Cortex of kidney (tissue), 1 donor: ENCODE measurements at places on chromosomes 5 and 9.

GRCh38 chr5:157046041-157046440 is 12.9 kb downstream of the HAVCR1 start:
- no peak for DNase-seq

GRCh38 chr9:123074628-123075027 is 41.2 kb downstream of the GPR21 start:
- DNase-seq = no peak

DNA sequence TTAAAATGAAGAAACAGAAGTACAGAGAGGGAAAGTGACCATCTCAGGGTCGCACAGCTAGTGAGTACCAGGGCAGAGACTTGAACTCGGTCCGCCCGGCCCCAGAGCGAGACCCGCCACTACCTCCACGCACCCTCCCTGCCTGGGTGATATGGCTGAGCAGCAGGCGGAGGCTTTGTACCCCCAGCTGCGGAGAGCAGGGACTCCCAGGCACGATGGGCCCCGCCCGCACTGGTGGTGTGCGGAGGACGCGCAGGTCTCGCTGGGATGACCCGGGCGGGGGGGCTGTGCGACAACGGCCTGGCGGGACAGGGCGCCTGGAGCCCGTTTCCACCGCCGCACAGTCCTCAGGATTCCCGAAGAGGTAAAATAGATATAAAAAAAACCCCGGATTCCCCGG is 64.7 kb upstream of the LARP1 start:
- no peak for DNase-seq

DNA sequence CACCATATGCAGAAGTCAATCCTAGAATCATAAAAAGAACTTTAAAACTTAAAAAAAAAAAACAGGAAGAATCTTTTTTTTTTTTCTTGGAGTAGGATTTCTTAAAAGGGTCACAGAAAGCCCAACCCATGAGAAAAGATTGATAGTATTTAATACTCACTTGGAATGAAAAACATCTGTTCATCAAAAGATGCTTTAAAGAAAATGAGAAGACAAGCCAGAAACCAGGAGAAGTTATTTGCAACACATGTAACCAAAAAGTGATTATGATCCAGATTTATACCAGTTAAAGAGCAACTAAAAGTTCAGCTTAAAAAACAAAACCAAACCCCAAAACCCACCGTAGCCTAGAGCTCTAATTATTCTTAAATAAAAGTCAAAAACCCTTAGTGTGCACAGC is 69.3 kb downstream of the TLE4 start:
- no peak for DNase-seq

DNA sequence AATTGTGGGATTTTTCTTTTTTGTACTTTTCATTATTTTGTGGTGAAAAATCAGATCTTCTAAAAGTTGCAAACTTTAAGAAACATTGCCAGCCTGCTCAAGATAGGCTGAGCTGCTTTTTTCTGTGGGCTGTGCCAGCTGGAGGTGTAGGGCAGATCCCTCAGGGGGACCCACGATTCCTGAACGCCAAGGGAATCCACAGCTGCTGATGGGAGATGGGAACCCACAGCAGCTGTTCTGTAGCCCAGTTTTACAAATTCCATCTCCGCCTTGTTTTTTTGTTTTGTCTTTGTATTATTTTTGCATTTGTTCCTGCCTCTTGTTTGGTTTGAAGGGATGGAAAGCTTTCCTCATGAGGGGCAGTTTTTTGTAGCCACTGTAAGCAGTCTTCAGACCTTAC is 91.0 kb downstream of the WWC1 start:
- no peak for DNase-seq

- no peak for DNase-seq
Observed at GRCh38 chr9:127943731-127944144, 6.1 kb upstream of the DPM2 start.

- no peak for DNase-seq
Observed at GRCh38 chr5:66333192-66333591, 189.1 kb downstream of the SREK1 start.

DNA sequence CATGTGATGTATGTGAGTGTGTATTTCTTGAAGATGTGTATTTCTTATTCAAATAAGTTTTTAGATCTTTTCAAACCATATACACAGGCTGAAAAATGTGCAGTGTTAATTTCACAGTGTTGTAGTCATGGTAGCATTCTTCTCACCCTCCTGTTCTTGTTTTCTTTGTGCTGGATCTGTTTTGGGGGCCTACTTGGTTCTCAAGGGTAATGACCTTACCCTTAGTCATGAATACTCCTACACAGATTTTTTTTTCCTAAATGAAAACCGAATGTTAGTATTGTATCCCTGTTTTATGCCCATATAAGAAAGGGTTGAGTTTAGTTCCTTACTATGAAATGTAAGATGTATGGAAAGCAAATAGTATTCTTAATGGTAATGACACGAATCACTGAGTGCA is 88.0 kb downstream of the SLC44A1 start:
- DNase-seq = no peak

GRCh38 chr9:127340721-127341120 is 56.2 kb upstream of the SLC2A8 start:
- no peak for DNase-seq

GRCh38 chr5:6135977-6136376 is 242.4 kb downstream of the MED10 start:
- DNase-seq = no peak

GRCh38 chr5:140366589-140367255 is 6.7 kb downstream of the SLC4A9 start:
- no peak for DNase-seq

GRCh38 chr9:123597876-123598556 is 242.0 kb downstream of the CRB2 start:
- DNase-seq = no peak

DNA sequence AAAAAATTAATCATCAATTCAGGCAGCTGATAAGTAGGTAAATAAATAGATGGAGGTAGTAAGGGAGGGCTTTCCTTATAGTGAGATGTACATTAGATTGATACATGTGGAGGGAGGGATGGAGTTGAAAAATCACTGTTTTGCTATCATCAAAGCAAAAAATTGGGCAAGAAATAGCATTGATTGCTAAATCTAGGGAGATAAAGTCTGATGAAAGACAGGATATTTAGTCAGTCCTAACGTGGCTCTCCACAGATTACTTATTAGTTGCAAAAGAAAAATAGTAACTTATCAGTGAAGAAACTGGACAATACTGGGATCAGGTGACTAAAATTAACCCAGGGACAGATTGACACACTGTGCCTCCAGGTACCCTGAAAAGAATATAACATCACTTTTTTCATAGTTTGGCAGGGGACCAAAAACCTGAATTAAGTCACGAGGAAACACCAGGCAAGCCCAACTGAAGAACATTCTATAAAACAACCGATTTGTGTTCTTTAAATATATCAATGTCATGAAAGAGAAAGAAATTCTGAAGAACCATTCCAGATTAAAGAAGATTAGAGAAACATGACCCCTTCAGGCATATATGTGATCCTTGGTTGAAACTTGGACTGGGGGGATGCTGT is 27.1 kb upstream of the GOLPH3 start:
- DNase-seq = no peak

GRCh38 chr9:123282362-123283047 is 14.1 kb upstream of the STRBP start:
- no peak for DNase-seq

GRCh38 chr9:119487118-119487827 is 118.0 kb upstream of the BRINP1 start:
- DNase-seq = no peak

DNA sequence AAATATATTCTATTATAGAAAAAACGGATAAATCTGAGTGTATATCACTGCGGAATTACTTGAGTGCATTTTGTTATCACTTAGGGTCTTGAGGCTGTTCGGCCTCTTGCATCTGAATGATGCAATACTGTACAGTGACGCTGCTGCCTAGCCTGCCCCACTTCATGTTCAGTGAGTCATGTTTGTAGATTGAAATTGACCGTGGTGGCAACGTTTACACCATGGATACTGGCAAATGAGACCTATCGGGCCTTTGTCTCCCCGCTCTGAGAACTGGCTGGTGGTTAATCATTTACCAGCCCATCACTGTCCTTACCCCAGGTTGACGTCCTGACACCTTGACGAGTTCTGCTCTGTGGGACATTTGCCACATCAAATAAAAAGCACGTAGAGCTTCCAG is 510.1 kb upstream of the ADAMTS16 start:
- DNase-seq = no peak

DNA sequence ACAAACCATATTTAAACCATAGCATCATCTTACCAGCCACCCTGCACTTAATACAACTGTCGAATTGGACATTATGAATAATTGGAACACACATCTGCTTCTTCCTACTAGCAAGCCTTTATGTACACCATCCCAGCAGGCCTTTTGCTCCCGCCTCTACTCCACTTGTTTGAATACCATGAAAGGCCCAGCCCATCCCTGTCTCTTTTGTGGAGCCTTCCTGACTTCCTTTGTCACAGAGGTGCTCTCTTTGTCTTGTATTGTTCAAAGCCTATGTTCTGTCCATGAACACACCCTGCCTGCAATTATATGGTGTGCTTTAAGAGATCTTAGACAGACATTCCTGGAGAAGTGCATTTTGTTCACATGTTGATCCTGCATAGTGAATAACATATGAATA is 465.7 kb downstream of the DIRAS2 start:
- no peak for DNase-seq

GRCh38 chr5:68529581-68529980 is 314.0 kb downstream of the PIK3R1 start:
- DNase-seq = no peak

- DNase-seq = no peak
Observed at GRCh38 chr5:43332401-43332800, 19.2 kb upstream of the HMGCS1 start.

DNA sequence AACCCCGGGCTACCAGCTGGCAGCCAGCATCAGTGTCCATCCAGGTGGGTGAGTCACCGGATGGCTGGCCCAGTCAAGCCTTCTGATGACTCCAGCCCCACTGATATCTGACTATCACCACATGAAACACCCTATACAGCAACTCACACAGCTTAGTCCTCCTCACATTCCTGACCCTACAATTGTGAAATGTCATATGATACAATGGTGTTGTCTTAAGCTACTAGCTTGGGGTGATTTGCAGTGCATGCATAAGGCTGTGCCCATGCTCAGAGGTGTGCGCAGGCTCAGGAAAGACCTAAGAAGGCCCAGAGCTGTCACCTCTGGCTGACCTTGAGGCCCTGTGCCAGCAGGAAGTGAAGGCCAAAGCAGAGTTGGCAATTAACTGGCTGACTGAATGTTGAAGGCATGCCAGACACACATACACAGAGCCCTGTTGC is 21.5 kb upstream of the SEMA4D start:
- DNase-seq = no peak

DNA sequence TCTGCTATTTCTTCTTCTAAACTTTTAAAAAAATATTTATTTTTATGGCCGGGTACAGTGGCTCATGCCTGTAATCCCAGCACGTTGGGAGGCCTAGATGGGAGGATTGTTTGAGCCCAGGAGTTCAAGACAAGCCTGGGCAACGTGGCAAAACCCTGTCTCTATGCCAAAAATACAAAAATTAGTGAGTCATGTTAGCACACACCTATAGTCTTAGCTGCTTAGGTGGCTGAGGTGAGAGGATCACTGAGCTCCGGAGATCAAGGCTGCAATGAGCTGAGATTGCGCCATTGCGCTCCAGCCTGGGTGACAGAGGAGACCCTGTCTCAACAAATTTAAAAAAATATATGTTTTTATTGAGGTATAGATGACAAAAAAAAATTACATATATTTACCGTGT is 5.6 kb downstream of the AP3S1 start:
- DNase-seq = no peak

GRCh38 chr9:108245331-108245730 is 610.5 kb downstream of the ACTL7B start:
- no peak for DNase-seq

- no peak for DNase-seq
Observed at GRCh38 chr9:70566751-70567150, 152.3 kb upstream of the KLF9 start.

DNA sequence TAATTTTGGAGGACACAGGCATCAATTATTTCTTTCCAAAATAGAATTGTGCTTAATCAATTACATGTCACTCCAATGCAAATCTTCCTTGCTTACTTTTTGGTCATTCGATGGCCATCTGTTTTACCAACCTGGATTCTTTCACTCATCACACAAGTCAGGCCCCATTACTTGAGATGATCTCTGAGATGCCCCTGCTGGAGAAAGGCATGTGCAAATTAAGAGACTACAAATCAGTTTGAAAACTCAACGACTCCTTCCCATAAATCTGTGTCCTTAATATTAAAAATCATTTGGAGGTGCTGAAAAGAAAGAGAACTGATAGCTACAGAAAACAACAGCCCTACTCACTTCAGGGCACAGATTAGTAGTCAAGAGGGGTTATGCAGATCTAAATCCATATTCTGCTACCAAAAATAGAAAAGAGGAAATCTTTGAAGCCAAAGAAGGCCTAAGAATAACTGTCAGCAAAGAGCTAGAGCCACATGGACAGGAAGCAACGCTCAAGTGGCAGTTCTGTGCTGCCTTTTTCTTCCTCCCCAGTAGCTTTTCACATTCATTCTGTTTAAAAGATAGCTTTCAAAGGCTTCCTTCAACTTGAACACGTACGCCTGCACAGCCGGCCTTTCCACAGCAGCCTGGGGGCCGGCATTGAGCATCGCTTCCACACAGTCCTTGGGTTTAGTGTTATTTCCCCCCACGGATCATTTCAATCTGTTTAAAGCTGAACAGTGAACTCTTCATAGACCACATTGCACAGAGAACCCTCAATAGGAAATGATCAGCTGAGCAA is 79.3 kb upstream of the MAP3K1 start:
- no peak for DNase-seq

GRCh38 chr5:58672521-58672920 is 89.6 kb downstream of the RAB3C start:
- no peak for DNase-seq

DNA sequence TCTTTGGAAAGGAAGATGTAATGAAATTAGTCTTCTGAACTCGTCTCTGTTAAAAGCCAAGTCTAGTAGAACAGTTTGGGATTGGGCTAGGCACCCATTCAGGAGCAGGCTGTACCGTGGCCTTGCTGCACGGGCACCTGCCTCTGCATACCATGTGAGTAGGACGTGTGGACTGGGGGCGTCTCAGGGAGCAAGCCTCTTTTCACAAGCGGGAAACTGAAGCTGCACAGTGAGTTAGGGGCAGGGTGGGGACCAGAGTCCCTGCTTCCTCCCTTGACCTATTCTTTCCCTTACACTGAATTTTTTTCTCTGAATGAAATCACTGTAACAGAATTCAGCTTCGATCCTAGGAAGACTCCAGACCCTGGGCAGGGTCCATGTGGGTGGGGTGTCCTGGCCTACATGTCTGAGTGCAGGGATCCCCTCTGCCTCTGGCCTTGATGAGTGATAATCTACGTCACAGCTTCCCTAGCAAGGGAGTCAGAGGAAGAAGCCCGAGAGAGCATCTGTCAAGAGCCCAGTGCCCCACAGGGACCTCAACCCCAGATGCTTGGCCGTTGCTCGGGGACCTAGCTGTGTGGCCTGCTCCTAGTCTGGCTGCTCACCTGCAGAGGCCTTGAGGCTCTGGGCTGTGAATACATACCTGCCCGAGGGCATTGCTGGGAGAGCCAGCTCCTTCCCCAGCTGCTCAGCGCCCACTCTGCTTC is 15.1 kb downstream of the PHF2 start:
- no peak for DNase-seq
